ENCODE measurements at places on chromosomes 1 and 21. TPM values are rescaled to one million over a fixed set of nuclear protein-coding genes. Genes with fewer than 3 reads are reported as not detected.
A peak's percentile ranks its signal among the peaks of the same experiment; 100 is the strongest.

Gene MYOG
- not detected for total RNA-seq

Gene TMEM240
- not detected for total RNA-seq

DNA sequence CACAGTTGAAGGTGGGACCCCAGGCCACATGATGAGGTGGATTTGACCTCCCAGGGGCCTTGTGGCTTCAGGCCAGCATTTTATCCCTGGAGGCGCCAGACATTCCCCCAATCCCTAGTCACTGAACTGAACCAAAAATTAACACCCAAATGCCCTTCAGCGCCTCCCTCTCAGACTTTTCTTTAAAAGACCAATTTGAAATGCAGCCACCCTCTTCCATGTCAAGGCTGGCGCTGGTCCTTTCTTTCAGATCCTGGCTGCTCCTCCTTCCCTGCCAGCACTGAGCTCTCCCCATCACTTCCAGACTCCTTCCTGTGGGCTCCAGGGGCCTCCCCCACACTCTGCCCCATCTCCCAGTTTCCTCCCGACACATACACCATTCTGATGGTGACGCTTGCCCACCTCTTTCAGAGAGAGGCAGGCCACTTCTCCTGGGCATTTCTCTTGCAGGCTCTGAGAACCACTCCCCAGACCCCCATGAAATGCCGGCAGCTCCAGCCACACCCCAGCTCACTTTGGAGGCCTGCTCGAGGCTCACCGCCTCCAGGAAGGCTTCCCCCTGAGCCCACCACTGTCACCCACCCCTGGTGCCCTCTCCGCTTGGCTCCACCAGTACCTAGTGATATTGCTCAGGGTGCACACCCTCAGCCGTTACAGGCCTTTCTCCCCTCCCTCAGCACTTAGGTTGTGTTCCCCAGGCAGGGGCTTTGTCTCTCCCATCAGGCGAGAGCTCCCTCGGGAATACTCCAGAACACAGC is 27.0 kb downstream of the NAV1 start:
- DNase-seq = no peak
- H3K27me3 ChIP-seq = no peaks in the 10 kb centered on the region
- H3K27ac ChIP-seq = no peak overlapping the region
- H3K36me3 ChIP-seq = no peaks in the 10 kb centered on the region

DNA sequence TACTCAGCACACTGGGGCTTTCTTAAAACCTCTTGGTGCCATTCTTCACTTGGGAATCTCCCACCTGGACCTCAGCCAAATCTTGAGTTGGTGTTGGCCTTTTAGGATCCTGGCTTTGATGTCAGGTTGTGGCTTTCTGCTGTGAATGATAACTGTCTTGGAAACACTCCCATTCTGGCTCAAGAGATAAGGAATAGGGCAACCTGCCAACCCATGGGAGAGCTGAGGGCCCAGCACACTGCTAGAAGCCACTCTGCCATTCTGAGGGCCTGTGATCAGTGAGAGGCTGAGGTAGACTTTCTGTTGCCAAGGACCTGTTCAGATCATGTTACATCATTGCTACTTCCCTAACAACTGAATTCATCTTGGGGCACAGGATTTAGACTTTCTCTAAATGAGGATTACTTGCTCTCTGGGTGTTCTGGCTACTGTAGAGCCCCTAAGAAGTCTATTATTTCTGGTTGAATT is 45.8 kb downstream of the TTC39A start:
- no peaks in the 10 kb centered on the region for H3K36me3 ChIP-seq
- DNase-seq = no peak
- no peak overlapping the region for H3K27ac ChIP-seq
- no peaks in the 10 kb centered on the region for H3K27me3 ChIP-seq
- H3K4me1 ChIP-seq = peaks cover 4% of the 10 kb centered on the region

- H3K36me3 ChIP-seq = peaks cover 10% of the 10 kb centered on the region
- peaks cover 13% of the 10 kb centered on the region for H3K4me1 ChIP-seq
- no peaks in the 10 kb centered on the region for H3K27me3 ChIP-seq
- no peak overlapping the region for H3K27ac ChIP-seq
- DNase-seq = no peak
- H3K4me3 ChIP-seq = no peak overlapping the region
Measured at GRCh38 chr1:212625781-212626450, 17.4 kb downstream of the ATF3 start.

Gene RBP7
- not detected for total RNA-seq

Gene MAP3K7CL
- total RNA-seq = 6.3 TPM

GRCh38 chr1:203101813-203102634 is 16.2 kb upstream of the MYOG start:
- H3K4me3 ChIP-seq = no peak overlapping the region
- H3K27ac ChIP-seq = no peak overlapping the region
- no peaks in the 10 kb centered on the region for H3K4me1 ChIP-seq
- no peak for DNase-seq

DNA sequence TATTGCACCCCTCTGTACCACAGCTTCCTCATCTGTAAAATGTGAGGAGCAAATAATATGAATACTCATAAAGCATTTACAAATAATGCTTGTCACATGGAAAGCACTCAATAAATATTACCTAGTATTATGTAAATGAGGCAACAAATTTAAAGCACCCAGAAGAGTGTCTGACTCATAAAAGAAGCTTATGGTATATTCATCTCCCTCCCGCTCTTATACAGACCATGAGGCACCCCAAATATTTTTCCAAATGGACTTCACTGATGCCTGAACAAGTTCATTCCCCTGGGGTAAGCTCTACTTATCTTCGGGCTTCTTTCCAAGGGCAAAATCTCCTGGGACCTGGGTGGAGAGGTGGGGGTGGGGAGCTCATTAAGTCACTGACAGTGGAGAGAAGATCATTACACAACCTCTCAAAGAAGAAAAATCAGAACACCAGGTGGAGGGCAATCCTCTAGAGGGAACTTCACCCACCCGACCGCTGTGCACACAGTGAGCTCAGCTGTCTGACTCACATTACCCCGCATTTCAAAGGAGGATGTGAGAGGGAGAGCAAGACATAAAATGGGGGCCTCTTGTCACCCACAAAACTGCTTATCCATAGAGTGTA is 166.2 kb downstream of the ASTN1 start:
- no peak overlapping the region for H3K27ac ChIP-seq
- no peak for DNase-seq
- H3K36me3 ChIP-seq = no peaks in the 10 kb centered on the region
- H3K4me3 ChIP-seq = no peak overlapping the region

Gene TMEM51
- total RNA-seq = 0.14 TPM

- H3K4me3 ChIP-seq = no peak overlapping the region
- H3K36me3 ChIP-seq = no peaks in the 10 kb centered on the region
- peaks cover 5% of the 10 kb centered on the region for H3K27me3 ChIP-seq
Measured at GRCh38 chr1:37149296-37149695, 115.0 kb upstream of the GRIK3 start.

- H3K4me1 ChIP-seq = peaks cover 2% of the 10 kb centered on the region
- DNase-seq = no peak
- H3K27ac ChIP-seq = no peak overlapping the region
- no peaks in the 10 kb centered on the region for H3K36me3 ChIP-seq
Measured at GRCh38 chr1:40899230-40899870, 37.2 kb upstream of the CITED4 start.

- H3K27ac ChIP-seq = no peak overlapping the region
- no peaks in the 10 kb centered on the region for H3K36me3 ChIP-seq
- peaks cover 20% of the 10 kb centered on the region for H3K27me3 ChIP-seq
- no peak for DNase-seq
- H3K4me3 ChIP-seq = no peak overlapping the region
Measured at GRCh38 chr1:117636637-117637425, 31.0 kb downstream of the TENT5C start.

DNA sequence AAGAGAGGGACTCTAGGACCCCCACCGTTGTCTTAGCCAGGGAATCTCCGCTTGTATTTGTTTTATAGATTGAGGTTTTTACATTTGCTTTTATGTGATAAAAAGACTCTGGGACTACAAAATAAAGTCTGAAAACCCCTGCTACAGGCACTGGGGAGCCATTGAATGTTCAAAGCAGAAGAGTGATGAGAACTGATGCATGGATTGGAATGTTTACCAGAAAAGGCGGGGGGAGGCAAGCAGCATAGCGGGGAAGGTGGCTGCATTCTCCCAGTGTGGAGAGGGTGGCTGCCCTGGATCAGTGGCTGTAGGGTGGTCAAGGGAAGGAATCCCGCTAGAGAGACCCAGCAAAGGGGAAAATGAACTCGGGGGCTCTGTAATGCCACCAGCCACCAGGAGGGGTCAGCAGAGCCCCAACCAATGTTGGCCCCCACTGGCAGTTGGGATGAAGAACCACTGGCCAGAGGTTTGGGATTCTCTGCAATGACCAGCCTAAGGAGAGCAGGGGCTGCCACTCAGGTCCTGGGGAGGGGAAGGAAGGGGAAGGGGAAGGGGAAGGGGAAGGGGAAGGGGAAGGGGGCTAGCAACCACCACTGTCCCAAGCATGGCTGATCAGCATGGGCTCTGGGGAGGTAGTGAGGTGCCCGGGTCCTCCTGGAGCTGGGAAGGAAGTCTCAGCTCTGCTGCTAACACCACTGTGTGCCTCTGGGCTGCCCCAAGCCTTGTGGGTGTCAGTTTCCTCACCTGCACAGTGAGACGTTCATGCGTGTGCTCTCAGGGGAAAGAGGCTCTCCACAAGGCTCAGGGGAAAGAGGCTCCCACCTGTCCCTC is 19.2 kb upstream of the PEF1 start:
- H3K4me3 ChIP-seq = no peak overlapping the region
- H3K4me1 ChIP-seq = no peaks in the 10 kb centered on the region
- DNase-seq = peak; percentile 63
- H3K27ac ChIP-seq = no peak overlapping the region

Gene CLDN17
- not detected for total RNA-seq

DNA sequence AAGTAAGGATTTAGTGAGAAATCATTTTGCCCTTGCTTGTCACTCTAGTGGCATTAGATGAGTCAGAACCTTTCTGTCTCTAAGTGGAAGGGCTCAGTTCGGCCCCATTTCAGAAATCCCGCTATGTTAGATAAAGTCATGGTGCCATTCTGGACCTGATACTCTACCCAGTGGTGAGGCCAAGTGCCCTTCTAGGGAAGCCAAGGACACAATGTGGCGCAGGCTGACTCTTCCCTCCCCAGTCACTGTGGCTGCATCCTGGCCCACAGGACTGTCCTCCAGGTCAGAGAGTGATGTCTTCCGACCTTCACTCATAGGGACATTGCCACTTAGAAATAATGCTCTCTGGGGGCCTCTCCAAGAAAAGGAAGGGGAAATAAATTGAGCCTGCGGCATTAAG is 48.3 kb upstream of the MTR start:
- no peak overlapping the region for H3K4me3 ChIP-seq
- no peaks in the 10 kb centered on the region for H3K36me3 ChIP-seq
- H3K4me1 ChIP-seq = no peaks in the 10 kb centered on the region
- no peak overlapping the region for H3K27ac ChIP-seq
- peaks cover 4% of the 10 kb centered on the region for H3K27me3 ChIP-seq

Gene AVPR1B
- total RNA-seq = not detected

- peak; percentile 85 for DNase-seq
- peaks cover 44% of the 10 kb centered on the region for H3K36me3 ChIP-seq
- H3K4me1 ChIP-seq = peaks cover 14% of the 10 kb centered on the region
- peak overlapping the region; percentile 79 for H3K27ac ChIP-seq
- no peaks in the 10 kb centered on the region for H3K27me3 ChIP-seq
Measured at GRCh38 chr1:46285730-46286477, 17.5 kb downstream of the LRRC41 start.

Gene DDR2
- total RNA-seq = 0.26 TPM

Data from activated naive CD4-positive, alpha-beta T cell treated with anti-CD3 and anti-CD28 coated beads for 36 hours (primary cell).